ENCODE measurements at places on chromosomes 11 and 22.
A peak's percentile ranks its signal among the peaks of the same experiment; 100 is the strongest.

- DNase-seq, result peak; percentile 80
Measured at GRCh38 chr22:39534591-39535356, 2.2 kb upstream of the RPS19BP1 start.

- no peak for DNase-seq
Measured at GRCh38 chr11:95711162-95711944, 78.2 kb downstream of the FAM76B start.

DNA sequence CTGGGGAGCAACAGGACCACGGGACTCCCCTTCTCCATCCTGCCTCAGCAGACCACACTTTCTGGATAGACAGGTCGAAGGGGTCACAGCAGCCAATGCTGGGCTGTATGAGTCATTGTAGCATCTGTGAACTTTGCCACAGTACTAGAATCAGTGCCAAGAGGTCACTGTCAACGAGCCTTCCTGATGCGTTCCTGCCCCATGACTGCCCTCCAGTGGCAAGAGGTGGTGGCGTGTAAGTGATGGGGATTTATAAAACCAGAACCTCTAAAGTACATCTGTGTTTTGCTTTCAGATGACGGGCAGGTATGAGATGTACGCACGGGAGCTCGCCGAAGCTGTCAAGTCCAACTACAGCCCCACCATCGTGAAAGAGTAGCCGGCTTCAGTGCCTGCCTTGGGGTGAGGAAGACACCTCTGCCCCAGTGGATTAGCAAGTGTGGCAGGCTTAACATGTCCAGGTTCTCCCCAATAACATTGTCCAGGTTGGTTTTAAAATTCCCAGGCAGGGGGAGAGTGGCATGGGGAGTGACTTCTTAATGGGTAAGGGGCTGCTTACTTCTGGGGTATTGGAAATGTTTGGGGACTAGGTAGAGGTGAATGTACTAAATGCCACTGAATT lies 29.4 kb downstream of the GUCD1 start:
- DNase-seq, result peak; percentile 85

GRCh38 chr11:120793806-120794479 lies 230.0 kb upstream of the TBCEL start:
- DNase-seq, result no peak

- no peak for DNase-seq
Measured at GRCh38 chr11:126930091-126930841, 70.3 kb downstream of the KIRREL3 start.

DNA sequence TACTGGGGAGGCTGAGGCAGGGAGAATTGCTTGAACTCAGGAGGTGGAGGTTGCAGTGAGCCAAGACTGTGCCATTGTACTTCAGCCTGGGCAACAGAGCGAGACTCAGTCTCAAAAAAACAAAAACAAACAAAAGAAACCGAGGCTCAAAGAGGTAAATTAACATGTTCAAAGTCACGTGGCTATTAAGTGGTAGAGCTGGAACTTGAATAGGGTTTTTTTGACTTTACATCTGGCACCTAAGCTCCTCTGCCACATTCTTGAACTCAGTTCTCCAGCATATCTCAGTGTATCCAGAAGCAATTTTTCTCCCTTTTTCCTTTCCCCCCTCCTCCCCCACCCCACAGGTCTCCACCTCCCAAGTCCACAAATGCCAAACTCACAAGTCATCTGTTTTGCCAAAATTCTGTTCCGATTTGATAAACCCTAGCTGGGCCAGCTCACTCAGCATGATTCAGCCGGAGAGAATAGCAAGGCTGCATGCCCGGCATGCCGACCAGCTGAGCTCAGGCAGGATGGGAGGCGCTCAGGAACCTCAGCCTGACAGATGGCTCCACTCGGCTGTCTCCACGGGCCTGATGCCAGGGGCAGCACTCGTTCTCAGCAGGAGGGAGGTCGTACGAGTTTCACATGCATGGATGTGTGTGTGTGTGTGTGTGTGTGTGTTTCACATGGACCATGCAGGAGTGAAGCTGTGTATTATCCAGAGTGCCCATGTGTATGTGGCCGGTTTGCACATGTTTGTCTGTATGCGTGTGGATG lies 63.2 kb upstream of the RRAS2 start:
- no peak for DNase-seq

GRCh38 chr11:9362393-9362863 lies 22.0 kb upstream of the IPO7 start:
- DNase-seq, result peak; percentile 18

- DNase-seq, result no peak
Measured at GRCh38 chr22:20153945-20154344, 3.1 kb upstream of the CCDC188 start.

GRCh38 chr11:69859275-69859934 lies 40.2 kb upstream of the FGF3 start:
- DNase-seq, result no peak

GRCh38 chr11:116540645-116541304 lies 232.0 kb downstream of the BUD13 start:
- DNase-seq, result no peak

GRCh38 chr22:28096161-28096560 lies 177.1 kb upstream of the PITPNB start:
- DNase-seq, result no peak

DNA sequence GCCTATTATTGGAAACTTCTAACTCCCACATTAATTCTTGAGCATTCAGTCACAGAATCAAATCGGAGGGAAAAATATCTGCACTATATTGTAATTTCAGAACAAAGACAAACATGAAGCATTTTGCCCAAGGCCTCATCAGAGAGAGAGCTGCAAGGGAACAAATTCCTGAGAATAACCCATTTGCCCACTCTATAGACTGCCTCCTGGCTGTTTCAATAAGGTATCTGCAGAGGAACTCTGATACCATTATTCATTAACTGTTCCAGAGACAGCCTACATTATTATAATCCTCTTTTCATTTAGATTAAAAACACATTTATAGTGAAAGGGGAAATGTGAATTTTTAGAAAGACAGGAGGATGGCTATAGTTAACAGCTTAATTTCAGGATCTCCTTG lies 663.9 kb downstream of the DLG2 start:
- DNase-seq, result no peak
